ENCODE measurements at places on chromosomes 11 and 22. TPM values are rescaled to one million over a fixed set of nuclear protein-coding genes. Genes with fewer than 3 reads are reported as not detected.

DNA sequence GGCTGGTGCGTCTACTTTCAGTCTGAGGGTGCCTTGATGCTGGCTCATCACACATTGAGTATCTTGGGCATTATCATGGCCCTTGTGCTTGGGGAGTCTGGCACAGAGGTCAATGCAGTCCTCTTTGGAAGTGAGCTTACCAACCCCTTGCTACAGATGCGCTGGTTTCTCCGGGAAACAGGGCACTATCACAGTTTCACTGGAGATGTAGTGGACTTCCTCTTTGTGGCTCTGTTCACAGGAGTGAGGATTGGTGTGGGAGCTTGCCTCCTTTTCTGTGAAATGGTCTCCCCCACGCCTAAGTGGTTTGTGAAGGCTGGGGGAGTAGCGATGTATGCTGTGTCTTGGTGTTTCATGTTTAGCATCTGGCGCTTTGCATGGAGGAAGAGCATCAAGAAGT is 4.9 kb downstream of the TLCD5 start:
- DNase-seq = no peak

DNA sequence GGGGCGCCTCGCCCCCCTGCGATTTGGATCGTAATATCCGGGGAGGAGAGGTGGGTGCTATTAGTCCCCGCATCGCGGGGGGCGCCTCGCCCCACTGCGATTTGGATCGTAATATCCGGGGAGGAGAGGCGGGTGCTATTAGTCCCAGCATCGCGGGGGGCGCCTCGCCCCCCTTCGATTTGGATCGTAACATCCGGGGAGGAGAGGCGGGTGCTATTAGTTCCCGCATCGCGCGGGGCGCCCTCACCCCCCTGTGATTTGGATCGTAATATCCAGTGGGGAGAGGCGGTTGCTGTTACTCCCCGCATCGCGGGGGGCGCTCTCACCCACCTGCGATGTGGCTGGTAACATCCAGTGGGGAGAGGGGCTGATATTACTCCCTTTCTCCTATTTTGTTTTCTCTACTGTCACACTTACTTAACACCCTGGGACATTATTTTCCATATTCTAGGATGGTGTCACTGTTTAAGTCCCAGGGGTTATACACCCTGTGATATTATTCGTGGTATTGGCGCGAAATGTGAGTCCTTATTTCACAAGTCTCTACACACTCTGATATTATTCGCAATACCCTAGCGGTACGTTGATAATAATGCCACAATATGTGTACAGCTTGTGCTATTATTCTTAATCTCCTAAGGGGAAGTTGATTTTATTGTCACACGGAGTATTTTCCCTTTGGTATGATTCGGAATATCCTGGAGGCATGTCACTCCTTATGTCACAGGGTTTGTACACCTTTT is 57.8 kb upstream of the ALDH3B2 start:
- no peak for DNase-seq

- no peak for DNase-seq
Observed at GRCh38 chr22:50270666-50271394, 650 bp upstream of the MAPK11 start.

Gene OR51B5
- total RNA-seq = not detected
